GM23248 (cell line): ENCODE measurements at places on chromosomes 2 and 18.

- H3K4me3 ChIP-seq, result no peak overlapping the region
- H3K27me3 ChIP-seq, result no peaks in the 10 kb centered on the region
- H3K4me1 ChIP-seq, result peaks cover 60% of the 10 kb centered on the region
- DNase-seq, result peak; percentile 44
- H3K27ac ChIP-seq, result peak overlapping the region; percentile 33
Observed at GRCh38 chr2:69118609-69119008, 105.6 kb downstream of the ANTXR1 start.

DNA sequence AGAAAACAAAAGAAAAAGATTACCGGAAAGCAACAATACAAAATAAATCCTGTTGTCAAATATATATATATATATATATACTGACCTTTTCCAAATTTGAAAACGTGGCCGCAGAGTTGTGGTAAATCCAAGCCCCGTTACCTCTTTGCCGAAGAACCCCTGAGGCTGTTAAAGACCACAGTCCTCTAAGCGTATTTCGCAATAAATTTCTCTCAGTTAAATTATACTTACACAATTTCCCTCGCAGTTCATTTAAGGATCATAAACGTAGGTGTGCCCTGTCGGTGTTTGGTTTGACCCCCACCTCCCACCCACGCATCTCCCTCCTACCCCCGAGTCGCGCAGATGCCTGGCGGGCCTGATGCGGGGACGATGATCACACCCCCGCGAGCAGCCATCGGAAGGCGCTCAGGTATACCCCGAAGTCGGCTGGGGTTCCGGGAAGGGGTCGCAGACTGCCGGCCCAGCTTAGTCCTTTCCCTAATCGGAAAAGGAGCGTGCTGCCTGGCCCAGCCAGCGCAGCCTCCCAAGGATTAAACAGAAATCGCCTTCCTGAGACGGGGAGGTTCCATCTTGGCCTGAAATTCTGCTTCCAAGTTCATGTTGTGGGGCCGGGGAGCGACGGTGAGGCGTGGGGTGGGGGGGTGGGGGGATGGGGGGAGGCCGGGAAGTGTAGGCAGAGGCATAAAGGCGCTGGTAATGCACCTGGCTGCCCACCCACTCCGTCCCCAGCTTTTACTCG, 2.9 kb upstream of the MEIS1 start:
- H3K4me1 ChIP-seq, result no peaks in the 10 kb centered on the region
- peaks cover 5% of the 10 kb centered on the region; the same call in 1 of the 2 replicates for H3K27me3 ChIP-seq
- no peak overlapping the region for H3K27ac ChIP-seq
- no peaks in the 10 kb centered on the region for H3K36me3 ChIP-seq
- H3K4me3 ChIP-seq, result peak overlapping the region; percentile 97

- H3K27ac ChIP-seq, result no peak overlapping the region
- no peaks in the 10 kb centered on the region for H3K27me3 ChIP-seq
- H3K4me3 ChIP-seq, result no peak overlapping the region
- DNase-seq, result peak; percentile 49
Observed at GRCh38 chr2:13009027-13009642, 292.4 kb downstream of the TRIB2 start.

- H3K4me1 ChIP-seq, result peaks cover 31% of the 10 kb centered on the region
- no peak overlapping the region for H3K4me3 ChIP-seq
- peak; percentile 23 for DNase-seq
- H3K27ac ChIP-seq, result no peak overlapping the region
- H3K27me3 ChIP-seq, result no peaks in the 10 kb centered on the region
Observed at GRCh38 chr2:240564561-240565332, 3.5 kb upstream of the RNPEPL1 start.

DNA sequence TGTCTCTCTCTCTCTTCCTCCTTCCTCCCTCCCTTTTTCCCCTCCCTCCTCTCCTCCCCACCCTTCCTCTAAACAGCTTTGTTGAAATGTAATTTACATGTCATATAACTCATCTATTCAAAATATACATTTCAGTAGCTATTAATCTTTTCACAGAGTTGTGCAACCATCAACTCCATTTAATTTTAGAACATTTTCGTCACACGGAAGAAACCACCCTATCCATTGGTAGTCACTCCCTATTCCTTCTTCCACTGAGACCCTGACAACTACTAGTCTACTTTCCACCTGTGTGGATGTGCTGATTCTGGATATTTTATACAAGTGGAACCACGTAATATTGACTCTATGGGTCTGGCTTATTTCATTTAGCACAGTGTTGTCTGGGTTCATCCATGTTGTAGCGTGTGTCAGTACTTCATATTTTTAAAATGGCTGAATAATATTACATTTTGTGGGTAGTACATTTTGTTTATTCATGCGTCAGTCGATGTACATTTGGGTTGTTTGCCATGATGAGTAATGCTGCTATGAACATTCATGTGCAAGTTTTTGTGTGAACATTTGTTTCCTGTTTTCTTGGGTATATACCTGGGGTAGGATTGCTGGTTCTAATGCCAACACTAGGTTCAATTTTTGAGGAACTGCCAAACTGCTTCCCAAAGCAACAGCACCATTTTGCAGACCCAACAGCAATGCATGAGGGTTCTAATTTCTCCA, 100.1 kb upstream of the GCFC2 start:
- no peaks in the 10 kb centered on the region for H3K27me3 ChIP-seq
- no peaks in the 10 kb centered on the region for H3K36me3 ChIP-seq
- no peak for DNase-seq
- H3K4me3 ChIP-seq, result no peak overlapping the region

DNA sequence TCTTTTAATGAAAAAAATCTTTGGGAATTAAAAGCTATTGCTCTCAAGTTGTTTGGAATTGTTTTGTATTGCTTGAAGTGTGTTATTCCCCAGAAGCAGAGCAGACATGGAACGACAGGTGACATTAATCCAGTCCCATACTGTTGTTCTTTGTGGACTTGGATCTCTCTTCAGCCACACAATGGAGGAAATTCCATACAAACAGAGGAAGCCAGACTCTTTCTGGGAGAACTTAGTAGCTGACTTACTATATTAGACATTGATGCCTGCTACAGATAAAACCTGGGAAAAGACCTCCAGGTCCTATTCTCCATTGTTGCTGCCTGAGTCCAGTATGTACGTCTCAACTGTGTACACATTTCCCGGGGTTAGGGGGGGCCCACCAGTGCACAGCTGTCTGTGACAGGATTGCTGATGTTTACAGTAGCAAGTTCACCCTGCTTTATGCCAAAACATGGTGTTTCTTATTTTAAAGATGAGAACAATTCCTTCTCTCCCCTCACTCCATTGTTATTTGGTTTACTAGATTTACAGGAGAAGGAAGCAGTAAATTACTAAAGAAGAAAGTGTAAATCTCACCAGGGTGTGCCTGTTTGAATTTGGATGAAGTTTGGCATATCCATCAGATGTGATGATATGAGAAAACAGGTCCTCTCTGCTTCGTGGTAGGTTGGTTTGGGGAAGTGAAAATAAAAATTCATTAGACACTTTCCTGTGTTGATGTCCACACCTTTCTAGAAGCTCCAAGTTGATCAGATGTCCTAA, 142.4 kb upstream of the RBBP8 start:
- H3K4me3 ChIP-seq, result no peak overlapping the region
- no peak overlapping the region for H3K27ac ChIP-seq
- H3K4me1 ChIP-seq, result no peaks in the 10 kb centered on the region
- H3K36me3 ChIP-seq, result no peaks in the 10 kb centered on the region
- no peaks in the 10 kb centered on the region for H3K27me3 ChIP-seq
- no peak for DNase-seq

GRCh38 chr2:27370816-27371620, 602 bp downstream of the SNX17 start:
- peaks cover 38% of the 10 kb centered on the region for H3K36me3 ChIP-seq
- peak overlapping the region; percentile 95 for H3K4me3 ChIP-seq
- H3K27me3 ChIP-seq, result no peaks in the 10 kb centered on the region
- peak; percentile 68 for DNase-seq
- H3K27ac ChIP-seq, result peak overlapping the region; percentile 75
